ENCODE measurements at places on chromosomes 3 and 15.

DNA sequence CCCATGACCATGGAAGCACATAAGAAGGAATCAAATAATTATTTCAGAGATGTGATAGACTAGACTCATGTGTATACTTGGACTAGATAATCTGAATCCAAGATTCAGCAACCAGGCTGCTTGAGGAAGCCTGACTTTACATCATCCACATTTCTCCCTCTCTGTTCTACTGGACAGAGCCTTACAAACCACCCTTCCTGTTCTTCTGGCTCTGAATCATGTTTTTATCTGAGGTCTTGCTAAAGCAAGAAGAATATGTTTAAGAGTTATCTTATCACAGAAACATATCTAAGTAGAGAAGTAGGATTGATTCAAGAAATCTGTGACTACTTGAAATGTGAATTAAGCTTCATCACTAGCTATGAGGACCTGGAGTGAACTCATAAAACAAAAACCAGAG lies 71.1 kb upstream of the SLC24A5 start:
- no peak for DNase-seq

DNA sequence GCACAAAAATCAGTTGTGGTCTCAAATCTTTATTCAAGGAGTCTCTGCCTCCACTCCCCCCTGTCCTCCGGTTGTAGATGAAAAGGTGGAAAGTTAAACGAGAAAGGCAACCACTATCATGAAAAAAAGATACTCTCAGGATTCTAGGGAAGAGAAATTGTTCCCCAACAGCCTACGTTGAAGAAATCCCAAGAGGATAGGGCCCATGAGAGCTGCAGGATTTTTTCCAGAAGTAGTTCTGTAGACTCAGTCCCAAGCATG lies 14.3 kb downstream of the ZIC1 start:
- DNase-seq: no peak

GRCh38 chr3:4776980-4777581 lies 202.2 kb upstream of the BHLHE40 start:
- no peak for DNase-seq

GRCh38 chr15:33636958-33637357 lies 326.2 kb downstream of the RYR3 start:
- DNase-seq: no peak

- no peak for DNase-seq
Observed at GRCh38 chr3:33438284-33438668, 1.9 kb downstream of the UBP1 start.

GRCh38 chr3:151096716-151097115 lies 11.3 kb downstream of the MED12L start:
- no peak for DNase-seq

DNA sequence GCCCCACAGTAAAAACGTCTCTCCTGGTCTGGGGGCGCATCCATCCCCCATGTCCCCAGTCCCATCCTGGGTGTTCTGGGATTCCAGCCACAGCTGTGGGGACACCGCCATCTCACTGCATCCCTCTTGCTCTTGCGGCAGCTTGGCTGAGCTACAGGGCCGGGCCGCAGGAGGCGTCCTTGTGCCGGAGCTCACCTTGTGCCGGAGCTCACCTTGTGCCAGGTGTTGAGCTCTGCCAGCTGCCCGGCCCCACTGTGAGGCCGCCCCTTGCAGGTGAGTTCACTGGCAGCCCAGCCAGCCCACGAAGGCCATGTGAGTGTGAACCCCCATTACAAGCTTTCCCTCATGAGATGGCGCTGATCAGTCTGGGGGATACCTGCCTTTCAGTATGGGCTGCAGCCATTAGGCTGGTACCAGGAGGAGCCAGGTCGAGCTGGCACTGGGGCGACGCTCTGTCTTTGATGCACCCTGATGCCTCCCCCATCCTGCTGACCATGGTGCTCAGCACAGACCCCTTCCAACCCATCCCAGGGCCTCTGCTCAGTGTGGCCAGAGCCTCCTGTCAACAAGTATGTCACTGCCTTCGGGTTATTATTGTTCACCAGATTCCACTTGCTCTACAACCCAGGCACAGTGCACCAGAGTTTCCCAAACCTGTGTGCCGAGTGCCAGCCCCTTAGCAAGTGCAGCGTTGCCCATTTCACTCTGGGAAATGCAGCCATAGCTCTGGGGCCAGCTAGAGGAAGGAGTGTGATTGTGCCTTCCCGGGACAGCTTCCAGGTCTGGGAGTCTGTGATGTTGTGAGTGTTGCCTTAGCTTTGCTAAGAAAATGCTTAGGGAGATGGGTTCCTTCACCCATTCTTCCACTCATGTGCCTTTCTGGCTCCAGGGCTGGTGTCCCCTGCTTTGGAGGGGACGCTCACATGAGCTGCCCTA lies 105.7 kb downstream of the APBA2 start:
- no peak for DNase-seq

DNA sequence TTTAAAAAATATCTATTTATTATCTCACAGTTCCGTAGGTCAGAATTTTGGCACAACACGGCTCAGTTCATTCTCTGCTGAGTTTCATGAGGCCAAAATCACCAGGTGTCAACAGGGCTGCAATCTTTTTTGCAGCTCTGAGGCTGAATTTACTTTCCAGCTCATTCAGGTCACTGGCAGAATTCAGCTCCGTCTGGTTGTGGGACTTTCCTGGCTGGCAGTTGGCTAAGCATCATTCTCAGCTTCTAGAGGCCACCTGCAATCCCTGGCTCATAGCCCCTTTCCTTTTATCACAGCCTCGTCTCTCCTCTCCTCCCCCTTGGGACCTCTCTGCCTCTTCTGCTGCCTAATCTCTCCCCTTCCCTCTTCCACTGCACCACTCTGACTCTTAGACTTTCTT lies 174.0 kb upstream of the WNT5A start:
- DNase-seq: no peak

- no peak for DNase-seq
Observed at GRCh38 chr3:104951426-104951825, 415.3 kb upstream of the ALCAM start.

GRCh38 chr3:66035763-66036477 lies 2.8 kb downstream of the MAGI1 start:
- DNase-seq: no peak

GRCh38 chr15:62697636-62698035 lies 344.9 kb upstream of the TPM1 start:
- no peak for DNase-seq

DNA sequence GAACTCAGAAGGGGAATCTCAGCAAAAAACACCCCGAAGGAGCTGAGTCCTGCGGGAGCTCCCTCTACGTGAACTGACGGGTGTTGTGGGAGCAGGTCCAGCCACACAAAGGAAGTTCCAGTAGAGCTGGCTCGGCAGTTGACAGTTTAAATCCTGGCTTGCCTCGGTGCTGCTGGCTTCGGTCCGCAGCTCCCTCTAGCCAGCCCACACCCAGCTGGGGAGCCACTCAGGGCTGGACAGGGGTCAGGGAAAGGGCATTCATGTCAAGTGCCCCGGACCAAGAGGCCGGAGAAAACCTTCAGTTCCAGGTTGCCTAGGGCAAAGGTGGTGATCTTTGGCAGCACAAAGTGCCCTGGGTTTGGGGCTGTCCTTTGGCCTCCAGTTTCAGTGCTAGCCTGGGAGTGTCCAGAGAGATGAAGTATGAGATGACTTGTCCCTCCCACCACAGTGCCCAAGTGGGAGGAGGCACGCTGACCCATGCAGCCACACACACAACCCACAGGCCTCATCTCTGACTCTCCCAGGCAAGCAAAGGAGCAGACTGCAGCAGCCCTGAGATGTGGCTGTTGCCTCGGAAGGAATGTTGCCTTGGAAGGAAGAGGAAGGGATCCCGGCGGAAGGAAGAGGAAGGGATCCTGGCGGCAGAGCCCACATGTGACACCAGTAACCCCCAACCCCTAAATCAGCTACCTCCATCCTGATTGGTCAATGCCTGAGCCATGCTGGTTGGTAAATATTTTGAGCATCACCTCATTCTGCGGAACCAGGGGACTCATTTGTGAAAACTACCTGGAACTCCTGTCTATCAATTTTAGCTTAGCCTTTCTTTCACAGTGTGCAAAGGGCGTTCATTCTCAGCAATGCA lies 13.9 kb upstream of the ANPEP start:
- DNase-seq: no peak

- no peak for DNase-seq
Observed at GRCh38 chr3:166388321-166388720, 551.1 kb upstream of the BCHE start.

DNA sequence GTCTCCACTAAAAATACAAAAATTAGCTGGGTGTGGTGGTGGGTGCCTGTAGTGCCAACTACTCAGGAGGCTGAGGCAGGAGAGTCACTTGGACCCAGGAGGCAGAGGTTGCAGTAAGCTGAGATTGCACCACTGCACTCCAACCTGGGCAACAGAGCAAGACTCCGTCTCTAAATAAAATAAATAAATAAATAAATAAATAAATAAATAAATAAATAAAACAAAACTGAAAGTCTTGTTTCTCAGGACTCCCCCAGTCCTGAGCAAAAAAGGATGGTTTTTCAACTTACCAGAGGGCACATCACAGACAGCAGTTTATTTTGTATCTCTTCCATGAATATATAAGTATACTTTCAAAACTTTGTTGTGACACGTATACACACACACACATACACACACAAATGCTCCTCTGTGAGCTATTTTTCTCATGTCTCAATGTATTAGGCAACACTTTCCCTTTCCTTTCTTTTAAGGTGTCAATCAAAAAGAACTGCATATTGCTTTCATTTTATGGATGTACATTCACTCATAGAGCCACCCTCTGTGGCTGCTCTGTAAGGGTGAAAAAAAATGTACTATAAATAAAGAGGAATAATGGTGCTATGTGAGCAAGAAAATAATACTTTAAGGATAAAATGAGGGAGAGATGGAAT lies 54.8 kb upstream of the MITF start:
- no peak for DNase-seq

DNA sequence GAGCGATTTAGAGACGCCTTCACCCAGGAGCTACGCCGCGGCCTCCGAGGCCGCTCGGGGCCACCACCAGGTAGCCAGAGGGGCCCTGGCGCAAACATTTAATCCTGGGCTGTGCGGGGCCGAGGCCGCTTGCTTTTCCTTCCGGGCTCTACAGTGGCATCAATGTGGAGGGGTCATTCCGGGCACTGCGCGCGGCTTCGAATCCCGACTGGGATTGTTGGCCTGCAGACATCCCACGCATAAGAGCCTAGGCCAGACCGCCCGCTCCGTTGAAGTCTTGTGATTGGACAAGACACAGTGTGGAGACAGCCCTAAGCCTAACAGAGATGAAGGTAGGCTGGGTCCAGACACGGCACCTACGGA lies 568 bp upstream of the NCBP2 start:
- DNase-seq: no peak

DNA sequence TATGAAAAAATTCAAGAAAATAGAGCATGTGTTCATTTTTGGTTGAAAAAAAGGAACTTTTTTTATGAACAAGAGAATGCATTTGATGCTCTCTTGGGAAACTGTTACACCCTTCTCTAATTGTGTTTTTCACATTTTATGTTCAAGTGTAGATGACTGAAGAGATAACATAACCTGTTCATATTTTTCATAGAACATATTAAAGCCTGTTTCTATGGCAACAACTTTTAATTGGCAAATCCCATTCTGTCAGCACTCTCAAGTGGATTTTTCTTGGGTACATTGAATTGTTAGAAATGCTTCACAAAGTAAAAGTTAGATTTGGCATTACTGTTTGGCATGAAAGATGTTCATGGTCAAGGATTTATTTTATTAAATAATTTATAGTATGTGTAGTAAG lies 117.5 kb downstream of the MBNL1 start:
- DNase-seq: no peak

DNA sequence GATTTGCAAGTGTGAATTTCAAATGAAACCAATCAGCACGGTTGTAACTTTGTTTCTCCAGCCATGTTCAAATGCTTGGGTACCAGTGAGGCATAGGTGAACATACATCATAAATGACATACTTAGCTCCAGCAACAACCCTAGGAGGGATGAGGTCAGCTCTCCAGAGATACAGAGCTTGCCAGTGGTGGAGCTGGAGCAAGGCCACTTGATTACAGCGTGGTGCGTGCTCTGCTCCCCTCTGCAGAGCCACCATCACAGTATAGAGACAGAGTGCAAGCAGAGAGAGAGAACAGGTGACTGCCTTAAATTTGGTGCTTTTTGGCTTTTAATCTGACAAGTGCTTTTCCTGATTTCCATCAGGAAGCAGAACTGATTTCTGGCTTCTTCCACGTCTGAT lies 275.1 kb downstream of the PDZRN3 start:
- no peak for DNase-seq

GRCh38 chr15:48440084-48440483 lies 108.9 kb downstream of the DUT start:
- DNase-seq: no peak

- no peak for DNase-seq
Observed at GRCh38 chr3:34365771-34366170, 567.3 kb downstream of the PDCD6IP start.

DNA sequence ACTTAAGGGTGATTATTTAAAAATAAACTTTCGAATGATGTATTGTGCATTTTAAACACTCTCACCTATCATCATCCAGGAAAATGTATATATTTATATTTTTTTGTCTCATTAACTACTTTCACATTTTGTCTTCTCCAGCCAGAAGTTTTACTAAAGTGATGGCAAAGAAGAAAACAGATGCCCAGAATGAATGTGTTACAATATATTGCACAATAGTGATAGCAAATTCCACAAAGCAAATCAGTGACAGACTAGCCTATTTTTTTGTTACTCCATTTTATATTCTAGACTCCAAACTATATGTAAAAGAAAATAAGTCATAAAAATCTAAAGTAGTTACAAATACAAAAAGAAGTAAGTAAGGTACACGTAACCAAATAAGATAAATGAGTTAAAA lies 414.7 kb downstream of the EPHA3 start:
- DNase-seq: no peak

GRCh38 chr3:16059081-16059537 lies 115.4 kb upstream of the GALNT15 start:
- DNase-seq: no peak

DNA sequence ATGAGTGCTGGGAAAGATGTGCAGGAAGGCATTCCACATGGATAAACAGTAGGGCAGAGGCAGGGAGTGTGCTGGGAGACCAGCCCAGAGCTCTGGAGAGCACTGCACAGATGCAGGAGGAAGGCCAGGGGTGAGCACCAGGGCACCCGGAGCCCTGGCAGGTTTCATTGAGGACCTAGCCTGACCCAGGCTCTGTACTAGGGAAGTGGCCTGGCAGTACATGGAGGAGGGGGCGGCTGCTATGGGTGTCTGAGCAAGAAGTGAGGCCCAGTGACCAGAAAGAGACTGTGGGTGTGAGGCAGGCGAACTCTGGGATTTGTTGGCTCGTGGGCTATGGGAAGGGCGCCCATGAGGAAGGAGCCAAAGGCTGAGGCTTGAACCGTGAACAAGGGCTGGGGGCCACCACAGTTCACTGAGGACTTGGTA lies 139.1 kb downstream of the DNAJB8 start:
- DNase-seq: no peak

- DNase-seq: no peak
Observed at GRCh38 chr3:9402410-9403228, 5.2 kb downstream of the SETD5 start.

GRCh38 chr3:13546667-13547171 lies 2.2 kb upstream of the FBLN2 start:
- no peak for DNase-seq

GRCh38 chr3:138673641-138674530 lies 65.3 kb downstream of the FAIM start:
- no peak for DNase-seq

All from stimulated activated CD8-positive, alpha-beta memory T cell treated with anti-CD3 and anti-CD28 coated beads, Interleukin-2, amount 100 ng/mL, for 1 hour (primary cell).